ENCODE measurements at places on chromosomes 13 and 19.

DNA sequence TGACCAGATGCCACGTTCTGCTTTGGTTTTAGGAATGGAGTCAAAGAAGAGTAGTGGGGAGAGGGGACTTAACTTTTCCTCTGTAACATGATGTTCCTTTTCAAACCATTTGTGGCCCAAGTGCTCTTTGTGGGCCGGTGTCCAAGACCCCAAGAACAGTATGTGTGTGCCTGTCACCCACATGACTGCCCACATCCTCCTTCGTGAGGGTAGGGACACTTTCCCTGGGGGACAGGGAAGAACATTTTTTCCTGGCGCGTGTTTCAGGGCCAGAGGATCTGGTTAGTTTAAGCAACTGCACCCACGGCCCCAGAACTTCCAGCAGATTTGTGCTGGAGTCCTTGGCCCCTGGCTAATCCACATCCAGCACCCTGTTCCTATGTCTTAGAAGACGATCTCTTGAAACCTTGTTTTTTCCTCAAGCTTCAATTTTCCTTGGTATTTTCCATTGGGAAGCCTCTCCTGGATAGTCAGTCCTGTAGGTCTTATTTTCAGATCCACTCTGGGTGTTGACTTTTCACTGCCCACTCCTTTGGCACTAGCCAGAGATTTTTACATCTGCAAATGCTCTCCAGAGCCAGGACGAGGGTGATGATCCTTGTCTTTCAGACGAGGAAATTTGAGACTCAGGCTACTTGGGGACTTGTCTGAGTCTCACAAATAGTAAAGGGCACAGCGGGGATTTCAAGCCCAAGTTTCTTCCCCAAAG lies 10.8 kb upstream of the CCDC97 start:
- DNase-seq: no peak

GRCh38 chr13:49561062-49561410 lies 24.3 kb downstream of the RCBTB1 start:
- no peak for DNase-seq

DNA sequence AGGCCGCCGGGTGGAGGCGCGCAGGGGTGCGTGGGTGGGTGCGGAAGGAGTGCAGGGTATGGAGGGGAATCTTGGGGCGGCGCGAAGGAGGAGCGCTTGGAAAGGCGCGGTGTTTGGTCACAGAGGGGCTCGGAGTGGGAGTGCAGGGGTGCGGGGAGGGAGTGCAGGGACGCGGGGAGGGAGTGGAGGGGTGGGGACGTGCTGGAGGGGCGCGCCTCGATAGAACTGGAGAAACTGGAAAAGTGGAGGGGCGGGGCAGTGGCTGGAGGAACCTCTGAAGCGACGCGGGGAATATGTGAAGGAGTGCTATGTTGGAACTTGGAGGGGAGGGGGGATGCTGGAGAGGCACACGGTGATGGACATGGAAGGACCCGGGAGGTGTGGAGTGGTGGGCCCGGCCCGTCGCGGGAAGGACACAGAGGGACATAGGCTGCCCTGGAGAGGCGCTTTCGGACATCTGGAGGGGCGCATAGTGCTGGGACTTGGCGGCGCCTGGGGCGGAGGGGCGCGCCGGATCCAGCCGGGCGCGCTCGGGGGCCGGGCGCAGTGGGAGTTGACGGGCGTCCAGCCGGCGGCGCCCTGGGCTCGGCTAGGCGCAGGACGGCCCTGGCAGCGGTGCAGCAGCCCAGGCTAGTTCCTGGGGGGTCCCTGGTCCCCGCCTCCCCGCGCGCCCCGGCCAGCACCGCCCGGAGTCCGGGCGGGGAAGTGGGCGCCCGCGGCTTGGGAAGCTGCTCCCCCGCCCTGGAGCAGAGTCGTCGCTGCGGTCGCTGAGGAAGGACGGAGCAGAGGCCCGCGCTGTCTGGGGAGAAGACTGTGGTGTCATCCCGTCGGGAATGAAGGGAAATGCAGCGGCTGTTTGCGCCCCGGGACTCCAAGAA lies 20.8 kb upstream of the SGCG start:
- DNase-seq: no peak

DNA sequence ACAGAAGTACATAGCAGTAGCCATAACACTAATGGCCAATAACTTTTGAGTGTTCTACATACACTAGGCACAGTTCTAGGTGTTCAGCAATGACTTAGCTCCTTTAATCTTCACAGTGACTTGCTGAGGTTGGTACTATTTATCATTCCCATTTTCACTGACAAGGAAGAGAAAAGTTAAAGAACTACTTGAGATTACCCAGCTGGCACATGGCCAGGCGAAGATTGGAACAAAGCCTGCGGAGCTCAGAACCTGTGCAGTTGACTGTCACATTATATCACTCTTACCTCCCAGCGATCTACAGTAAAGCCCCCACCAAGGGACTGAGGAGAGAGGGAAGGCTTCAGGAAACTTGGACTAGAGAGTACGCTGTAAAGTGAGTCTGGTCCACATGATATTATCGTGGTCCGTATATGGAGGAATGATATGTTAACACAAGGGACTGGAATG lies 42.4 kb upstream of the WDFY2 start:
- DNase-seq: no peak
